Effector memory CD8-positive, alpha-beta T cell (primary cell): ENCODE measurements at places on chromosomes 1 and 21.

DNA sequence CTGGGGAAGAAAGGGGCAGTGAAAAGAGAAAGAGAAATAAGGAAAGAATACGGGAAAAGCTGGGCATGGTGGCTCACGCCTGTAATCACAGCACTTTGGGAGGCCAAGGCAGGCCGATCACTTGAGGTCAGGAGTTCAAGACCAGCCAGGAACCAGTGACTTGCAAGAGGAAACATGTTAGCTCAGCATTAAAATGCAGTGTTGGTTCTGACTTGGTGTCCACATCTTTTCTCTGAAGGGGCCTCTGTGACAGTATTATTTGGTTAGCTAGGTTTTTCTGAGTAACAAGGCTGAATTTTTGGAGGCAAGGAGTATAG, 26.8 kb downstream of the IER5 start:
- DNase-seq = no peak

- DNase-seq = no peak
These were observed 72.6 kb upstream of the ABCG1 start for GRCh38 chr21:42146273-42146805.

- DNase-seq = no peak
These were observed 16.0 kb upstream of the SCCPDH start for GRCh38 chr1:246708166-246708565.

DNA sequence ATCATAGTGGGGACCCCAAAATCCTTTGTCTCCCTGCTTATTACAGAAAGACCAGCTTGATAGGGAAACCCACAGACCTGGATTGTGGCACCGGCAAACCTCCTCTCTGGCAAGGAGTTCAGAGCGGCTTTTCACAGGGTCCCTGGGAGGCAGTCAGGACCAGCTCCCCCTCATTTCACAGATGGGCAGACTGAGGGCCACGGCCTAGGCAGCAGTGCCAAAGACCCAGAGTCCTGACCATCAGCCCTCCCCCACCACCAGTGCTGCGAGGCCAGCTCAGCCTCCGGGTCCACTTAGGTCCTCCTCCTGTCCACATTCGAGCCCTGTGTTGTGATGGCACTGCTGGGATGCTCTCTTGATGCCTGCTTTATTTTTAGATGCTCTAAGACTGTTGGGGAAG, 57.2 kb downstream of the CAMK2N1 start:
- no peak for DNase-seq

- DNase-seq = no peak
These were observed 3.9 kb upstream of the VAMP3 start for GRCh38 chr1:7767176-7767575.

- no peak for DNase-seq
These were observed 146.3 kb upstream of the DUSP10 start for GRCh38 chr1:221888218-221888617.
